ENCODE measurements at places on chromosomes 13 and 19.

DNA sequence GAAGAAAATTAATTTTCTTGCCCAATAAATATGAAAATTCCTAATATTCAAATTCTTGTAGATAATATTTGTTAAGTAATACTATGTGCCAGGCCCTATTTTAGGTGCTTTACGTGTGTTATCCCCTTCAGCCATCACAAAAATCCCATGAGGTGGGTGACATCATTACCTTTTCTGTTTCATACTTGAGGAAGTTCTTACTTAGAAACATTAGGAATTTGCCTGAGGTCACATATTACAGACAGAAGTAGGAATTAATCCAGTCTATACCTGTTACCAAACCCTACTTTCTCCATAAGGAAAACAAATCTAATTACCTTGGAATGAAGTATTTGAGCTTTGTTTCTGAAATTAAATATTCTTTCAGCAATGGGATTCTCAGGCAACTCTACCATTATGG, 336.1 kb downstream of the GPC6 start:
- DNase-seq = no peak

- no peak for DNase-seq
Measured at GRCh38 chr13:104616990-104617389, 1550.8 kb upstream of the SLC10A2 start.

- peak; percentile 60 for DNase-seq
Measured at GRCh38 chr19:47391510-47392223, 27.7 kb downstream of the MEIS3 start.

DNA sequence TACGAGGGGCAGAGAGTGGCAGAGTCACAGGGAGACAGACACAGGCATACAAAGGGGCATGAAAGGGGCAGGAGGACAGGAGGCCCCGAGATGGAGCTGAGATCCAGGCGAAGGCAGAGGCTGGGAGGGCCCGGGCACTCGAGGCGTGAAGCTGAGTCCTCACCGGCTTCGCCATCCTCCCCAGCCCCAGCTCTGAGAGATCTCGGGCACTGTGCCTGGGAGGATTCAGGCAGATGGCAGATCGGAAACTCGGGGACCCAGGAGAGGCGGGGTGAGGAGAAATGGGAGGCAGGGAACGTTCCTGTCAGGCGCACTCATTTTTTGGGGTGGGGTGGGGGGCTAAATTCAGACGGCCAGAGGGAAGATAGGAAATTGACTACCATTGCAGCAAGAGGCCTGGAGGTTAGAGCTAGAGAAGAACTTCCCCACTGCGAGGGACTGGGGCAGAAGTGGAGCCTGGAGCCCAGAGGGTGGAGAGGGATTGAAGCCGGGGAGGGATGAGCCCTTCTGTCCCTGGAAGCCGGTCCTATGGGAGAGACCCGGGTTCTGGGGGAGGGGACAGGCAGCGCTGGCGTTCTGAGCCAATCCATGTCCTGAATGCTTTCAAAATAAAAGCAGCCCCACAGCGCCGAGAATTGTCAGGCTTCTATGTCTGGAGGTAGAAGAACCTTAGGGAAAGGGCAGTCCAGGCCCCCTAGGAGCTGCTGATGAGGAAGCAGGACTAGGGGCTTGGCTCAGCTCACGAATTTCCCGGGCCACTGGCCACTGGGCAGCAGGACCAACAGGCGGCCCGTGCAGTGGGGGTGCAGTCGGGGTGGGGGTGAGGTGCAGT, 12.6 kb downstream of the LRRC4B start:
- no peak for DNase-seq

DNA sequence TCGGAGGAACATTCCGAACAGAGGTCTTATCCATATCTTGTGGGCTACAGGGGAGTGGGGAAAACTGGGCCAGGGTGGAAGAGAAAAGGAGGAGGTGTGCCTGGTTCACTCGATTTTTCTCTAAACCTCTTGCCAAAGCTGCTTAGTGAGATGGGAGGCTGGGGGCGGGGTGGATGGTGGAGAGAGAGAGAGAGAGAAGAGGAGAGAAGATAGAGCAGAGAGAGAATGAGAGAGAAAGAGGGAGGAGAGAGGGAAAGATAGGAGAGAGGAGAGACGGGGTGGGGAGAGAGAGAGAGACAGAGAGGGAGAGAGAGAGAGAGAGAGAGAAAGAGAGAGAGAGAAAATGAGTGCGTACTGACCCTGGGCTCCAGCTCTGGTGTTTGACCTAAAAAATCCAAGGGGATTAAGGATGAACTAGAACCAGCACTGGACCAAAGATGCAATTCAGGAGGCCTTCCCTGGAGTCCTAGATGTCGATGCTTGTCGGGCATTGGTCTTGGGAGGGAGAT, 14.1 kb downstream of the NOVA2 start:
- no peak for DNase-seq

- DNase-seq = no peak
Measured at GRCh38 chr13:28609381-28609780, 49.5 kb upstream of the POMP start.

GRCh38 chr19:27654266-27654990, 1558.5 kb downstream of the UQCRFS1 start:
- no peak for DNase-seq

DNA sequence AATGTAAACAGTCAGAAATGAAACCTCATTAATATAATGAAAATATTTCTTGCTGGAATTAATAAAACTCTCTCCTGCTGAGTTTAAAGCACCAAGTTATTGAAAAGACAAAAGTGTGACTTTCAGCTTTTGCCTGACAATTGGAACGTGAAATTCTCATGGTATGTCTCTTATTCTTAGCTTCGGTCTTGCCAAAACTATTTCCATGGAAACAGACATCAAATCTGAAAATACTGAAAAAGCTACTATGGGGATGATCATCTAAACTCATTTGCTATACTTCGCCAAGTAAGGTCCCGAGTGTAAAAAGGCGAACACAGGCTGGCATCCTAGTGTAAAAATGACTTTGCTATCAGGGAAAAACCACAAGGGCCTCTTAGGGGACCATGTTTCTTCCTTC, 22.8 kb downstream of the HTR2A start:
- no peak for DNase-seq

GRCh38 chr19:22783651-22784410, at the start of gene ZNF99:
Gene ZNF99, minus strand, starts transcription at chr19:22784151. Its CDS starts 135 bp downstream, at chr19:22784016.
- DNase-seq = no peak

DNA sequence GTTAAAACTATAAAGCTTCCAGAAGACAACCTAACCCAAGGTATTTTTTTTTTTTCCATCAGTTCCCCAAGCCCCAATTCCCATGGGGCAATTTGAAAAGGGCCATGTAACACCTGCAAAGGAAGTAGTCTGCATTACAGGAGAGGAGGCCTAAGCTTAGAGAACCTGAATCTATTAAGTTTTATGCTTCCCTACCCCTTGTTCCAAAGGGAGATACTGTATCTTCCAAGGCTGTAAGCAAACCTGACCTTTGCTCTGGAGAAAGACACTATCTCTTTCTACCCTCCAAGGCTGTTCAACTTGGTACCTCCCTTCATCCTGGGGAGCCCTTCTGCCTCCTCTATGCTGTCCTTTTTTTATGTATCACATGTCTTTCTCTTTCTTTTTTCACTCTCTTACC, 15.0 kb downstream of the KATNAL1 start:
- DNase-seq = no peak

- DNase-seq = no peak
Measured at GRCh38 chr13:89968470-89968869, 1379.0 kb upstream of the MIR17HG start.

GRCh38 chr13:41013835-41014234, 5.3 kb downstream of the ELF1 start:
- no peak for DNase-seq

- no peak for DNase-seq
Measured at GRCh38 chr19:46917002-46917401, 56.2 kb downstream of the ARHGAP35 start.

DNA sequence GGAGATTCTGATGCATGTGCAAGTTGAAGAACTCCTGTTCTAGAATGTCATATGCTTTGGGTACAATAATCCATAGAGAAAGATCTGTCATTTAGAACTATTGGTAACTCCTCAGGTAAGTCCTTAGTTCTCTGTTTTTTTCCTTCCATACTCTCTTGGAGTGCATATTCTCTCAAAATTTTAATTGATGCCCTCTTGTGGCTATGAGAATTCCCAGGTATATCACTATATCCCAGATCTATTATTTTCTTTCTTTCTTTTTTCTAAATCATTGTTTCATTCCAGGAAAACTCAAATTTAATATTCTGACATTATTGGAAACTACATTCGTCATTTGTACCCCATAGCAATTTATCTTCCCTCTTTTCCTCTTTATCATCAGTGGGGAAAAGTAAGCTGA, 485.4 kb downstream of the KLF5 start:
- no peak for DNase-seq

- no peak for DNase-seq
Measured at GRCh38 chr13:29564373-29564772, 31.1 kb downstream of the SLC7A1 start.

GRCh38 chr19:46239193-46240024, 9.9 kb downstream of the IGFL1 start:
- DNase-seq = no peak

DNA sequence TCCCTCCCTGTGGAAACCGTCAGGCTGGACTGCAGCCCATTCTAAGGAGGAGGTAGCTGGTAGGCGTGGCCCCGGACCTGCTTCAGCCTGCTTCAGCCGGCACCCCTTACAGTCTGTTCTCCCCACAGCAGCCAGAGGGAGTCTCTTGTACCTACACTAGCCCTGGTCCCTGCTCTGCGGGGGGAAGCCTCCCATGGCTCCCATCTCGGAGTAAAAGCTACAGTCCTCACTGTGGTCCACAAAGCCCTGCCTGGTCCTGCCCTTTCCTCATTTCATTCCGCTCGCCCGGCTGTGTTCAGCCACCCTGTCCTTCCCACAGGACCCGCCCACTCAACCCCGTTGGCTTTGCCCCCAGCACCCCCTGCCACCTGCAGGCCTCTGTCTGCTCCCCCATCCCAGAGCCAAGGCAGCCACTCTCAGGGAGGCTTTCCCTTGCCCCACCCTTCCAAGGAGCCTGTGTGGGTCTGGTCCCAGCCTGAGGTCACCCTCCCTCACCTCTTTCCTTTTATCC, 1.3 kb downstream of the PGLYRP1 start:
- no peak for DNase-seq

GRCh38 chr13:40026741-40027140, 371.3 kb downstream of the COG6 start:
- no peak for DNase-seq

- no peak for DNase-seq
Measured at GRCh38 chr13:75494491-75494890, 12.5 kb upstream of the TBC1D4 start.

GRCh38 chr13:101875717-101876393, 423.4 kb downstream of the ITGBL1 start:
- DNase-seq = no peak

DNA sequence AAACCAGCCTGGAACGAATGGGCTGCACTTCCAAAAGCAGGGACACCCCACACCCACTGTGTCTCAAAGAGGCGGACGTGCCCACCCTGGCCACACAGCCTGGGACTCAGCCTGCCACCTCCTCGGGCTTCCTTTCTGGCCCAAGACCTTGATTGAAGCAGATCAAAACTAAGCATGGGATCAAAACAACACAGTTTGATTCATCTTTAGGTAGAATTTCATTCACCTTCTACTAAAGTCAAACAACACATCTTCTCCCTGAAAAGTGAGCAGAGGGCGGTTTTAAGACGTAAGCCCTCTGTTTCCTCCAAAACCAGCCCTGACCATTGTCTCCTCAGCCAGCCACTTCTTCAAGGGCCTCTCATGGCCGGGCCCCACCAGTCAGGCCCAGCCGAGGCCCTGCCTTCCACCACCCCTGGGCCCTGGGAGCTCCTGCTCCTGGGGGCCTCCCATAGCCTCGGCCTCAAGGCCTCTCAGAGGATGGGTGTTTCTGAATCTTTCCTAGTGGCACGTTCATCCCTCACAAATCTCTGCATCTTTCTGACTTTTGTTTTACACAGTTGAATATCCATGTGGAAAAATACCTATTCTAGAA, 6.3 kb upstream of the F10 start:
- DNase-seq = no peak

DNA sequence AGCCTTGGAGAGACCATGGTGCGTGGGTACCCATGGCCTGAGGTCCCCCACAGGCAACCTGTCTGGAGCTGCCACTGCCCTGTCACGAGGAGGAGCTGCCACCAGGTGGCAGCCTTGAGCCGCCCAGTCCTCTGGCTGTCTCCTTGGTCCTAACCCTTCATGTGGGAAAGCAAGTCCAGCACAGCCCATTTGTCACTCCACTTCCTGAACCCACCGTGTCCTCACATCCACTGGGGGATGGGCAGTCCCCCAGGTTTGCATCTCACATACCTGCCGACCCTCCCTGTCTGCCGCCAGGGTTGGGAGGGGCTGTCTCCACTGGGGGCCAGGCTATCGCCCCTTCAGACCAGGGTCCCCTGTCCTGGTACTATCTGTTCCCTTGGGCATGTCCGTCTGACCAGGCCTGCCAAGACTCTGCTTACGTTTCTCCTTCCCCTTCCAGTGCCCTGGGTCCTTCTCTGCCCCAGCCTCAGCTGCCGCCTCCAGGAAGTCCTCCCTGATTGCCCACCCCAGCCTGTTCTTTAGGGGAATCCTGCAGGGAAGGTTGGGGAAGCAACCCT, 4.5 kb downstream of the FAM174C start:
- peak; percentile 84 for DNase-seq

- no peak for DNase-seq
Measured at GRCh38 chr19:3838661-3839060, 30.2 kb downstream of the ZFR2 start.

GRCh38 chr13:26515721-26516120, 41.8 kb upstream of the WASF3 start:
- no peak for DNase-seq

GRCh38 chr13:48078251-48078656, 16.6 kb downstream of the MED4 start:
- peak; percentile 17 for DNase-seq

- no peak for DNase-seq
Measured at GRCh38 chr19:56114051-56114777, 6.9 kb downstream of the ZNF787 start.

Data from endothelial cell of umbilical vein (primary cell).